NCI-H1048 (cell line): ENCODE measurements at places on chromosomes 16 and 17.

GRCh38 chr17:44022246-44022645 is 7.5 kb upstream of the TMEM101 start:
- no peak for DNase-seq

DNA sequence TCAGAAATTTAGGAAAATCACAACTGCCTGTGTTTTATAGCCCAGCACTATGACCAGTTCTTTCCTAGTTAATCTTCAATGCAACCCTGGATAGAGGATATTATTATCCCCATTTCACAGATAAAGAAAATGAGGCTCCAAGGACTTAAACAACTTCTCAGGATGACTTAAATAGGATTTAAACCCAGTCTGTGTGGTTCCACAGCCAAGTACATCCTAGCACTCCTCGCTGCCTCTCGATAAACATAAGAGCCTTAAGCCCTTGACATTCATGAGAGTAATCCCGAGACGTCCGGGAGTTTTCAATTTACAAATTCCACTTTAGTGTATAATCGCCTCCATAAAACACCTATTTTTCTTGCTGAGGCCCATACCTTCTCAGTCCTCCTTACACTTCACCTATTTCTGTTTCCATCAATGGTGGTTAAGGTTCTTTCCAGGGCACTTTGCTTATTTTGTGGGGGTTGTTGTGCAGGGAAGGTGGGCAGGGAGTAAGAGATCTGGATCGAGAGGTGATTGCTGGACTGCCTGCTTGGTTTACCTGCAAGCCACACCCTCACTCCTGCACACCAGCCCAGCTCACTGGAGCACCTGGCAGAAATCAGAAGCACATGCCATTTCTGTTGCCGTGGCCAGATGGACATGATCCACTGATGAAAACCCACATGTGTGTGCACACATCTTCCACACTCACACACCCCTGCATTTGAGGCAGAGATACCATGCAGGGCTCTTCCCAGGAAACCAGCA is 50.5 kb downstream of the ASIC2 start:
- DNase-seq: no peak

GRCh38 chr16:49491771-49492761 is 118.5 kb downstream of the C16orf78 start:
- DNase-seq: no peak

GRCh38 chr16:78679546-78679945 is 580.1 kb downstream of the WWOX start:
- no peak for DNase-seq

DNA sequence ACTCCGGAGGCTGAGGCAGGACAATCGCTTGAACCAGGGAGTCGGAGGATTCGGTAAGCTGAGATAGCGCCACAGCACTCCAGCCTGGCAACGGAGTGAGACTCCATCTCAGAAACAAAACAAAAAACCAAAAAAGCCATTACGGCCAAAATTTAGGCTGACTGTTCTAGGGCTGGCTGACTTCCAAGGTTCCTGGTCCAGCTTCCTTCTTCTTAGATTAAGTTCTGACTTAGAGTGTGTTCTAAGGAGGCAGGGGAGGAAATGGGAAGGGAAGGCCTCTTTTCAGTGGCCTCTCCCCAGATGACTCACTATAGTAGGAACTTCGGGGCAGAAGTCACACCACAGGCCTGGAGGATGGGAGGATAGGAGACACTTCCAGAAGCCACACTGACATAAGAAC is 27.7 kb upstream of the CLEC18B start:
- no peak for DNase-seq

- no peak for DNase-seq
These were observed 1.4 kb upstream of the FOXC2 start for GRCh38 chr16:86565181-86565631.

GRCh38 chr17:29573871-29574731 is 5.6 kb downstream of the TP53I13 start:
- DNase-seq: no peak

- DNase-seq: no peak
These were observed 5.4 kb upstream of the STAC2 start for GRCh38 chr17:39231091-39231561.

- DNase-seq: no peak
These were observed 304.6 kb upstream of the FOXF1 start for GRCh38 chr16:86205521-86206245.

GRCh38 chr17:54172985-54173316 is 350.2 kb downstream of the KIF2B start:
- no peak for DNase-seq

GRCh38 chr17:3695723-3696411 is at the start of gene P2RX5:
P2RX5 (minus strand) TSS chr17:3696155; CDS start chr17:3696005, 150 bp downstream.
- no peak for DNase-seq

- peak; percentile 25 for DNase-seq
These were observed 792 bp downstream of the TMEM231 start for GRCh38 chr16:75555213-75555706.

DNA sequence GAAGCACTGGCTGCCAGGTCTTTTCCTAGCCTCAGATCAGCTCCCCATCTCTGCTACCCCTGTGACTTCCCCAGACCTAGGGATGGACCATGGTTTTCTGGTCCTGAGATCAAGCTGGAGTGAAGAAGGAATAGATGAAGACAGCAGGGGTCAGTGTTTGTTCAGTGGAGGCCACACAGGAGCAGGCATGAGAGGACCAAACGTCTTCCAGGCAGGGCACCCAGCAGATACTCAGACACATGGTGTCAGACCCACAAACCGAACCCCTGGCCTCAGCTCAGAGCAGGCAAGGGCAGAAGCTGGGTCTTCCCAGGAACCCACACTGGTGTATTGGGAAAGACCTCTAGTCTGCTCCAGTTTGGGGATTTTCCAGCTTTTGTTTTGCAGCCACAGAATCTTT is 189.7 kb downstream of the IRX5 start:
- no peak for DNase-seq

- no peak for DNase-seq
These were observed 189.4 kb downstream of the CCDC182 start for GRCh38 chr17:57555636-57556175.

GRCh38 chr17:60040843-60041242 is 37.9 kb downstream of the HEATR6 start:
- no peak for DNase-seq

GRCh38 chr17:48873696-48874443 is 18.7 kb upstream of the ATP5MC1 start:
- DNase-seq: no peak

- DNase-seq: no peak
These were observed 33.8 kb downstream of the SLC47A1 start for GRCh38 chr17:19567216-19568015.

GRCh38 chr16:4591191-4591590 is 23.5 kb downstream of the UBALD1 start:
- no peak for DNase-seq

- no peak for DNase-seq
These were observed 6.2 kb upstream of the CD300LG start for GRCh38 chr17:43840814-43841213.

DNA sequence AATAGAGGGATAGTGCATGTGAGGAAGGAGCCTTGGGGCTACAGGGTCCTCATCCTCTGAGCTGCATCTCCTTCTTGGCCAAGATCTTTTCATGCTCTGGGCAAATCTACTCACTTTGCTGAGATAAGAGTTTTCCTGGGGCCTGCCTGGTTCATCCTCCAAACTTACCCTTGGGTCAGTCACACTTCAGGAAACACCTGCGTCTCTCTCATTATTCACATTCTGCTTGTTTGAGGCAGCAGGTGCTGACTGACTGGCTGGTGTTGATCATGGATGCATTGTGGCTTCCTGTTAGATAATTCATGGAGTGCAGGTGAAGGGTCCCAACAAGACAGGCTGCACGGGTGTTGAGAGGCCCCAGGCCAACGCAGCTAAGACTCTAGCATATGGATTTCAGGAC is 162.6 kb downstream of the SALL1 start:
- no peak for DNase-seq

DNA sequence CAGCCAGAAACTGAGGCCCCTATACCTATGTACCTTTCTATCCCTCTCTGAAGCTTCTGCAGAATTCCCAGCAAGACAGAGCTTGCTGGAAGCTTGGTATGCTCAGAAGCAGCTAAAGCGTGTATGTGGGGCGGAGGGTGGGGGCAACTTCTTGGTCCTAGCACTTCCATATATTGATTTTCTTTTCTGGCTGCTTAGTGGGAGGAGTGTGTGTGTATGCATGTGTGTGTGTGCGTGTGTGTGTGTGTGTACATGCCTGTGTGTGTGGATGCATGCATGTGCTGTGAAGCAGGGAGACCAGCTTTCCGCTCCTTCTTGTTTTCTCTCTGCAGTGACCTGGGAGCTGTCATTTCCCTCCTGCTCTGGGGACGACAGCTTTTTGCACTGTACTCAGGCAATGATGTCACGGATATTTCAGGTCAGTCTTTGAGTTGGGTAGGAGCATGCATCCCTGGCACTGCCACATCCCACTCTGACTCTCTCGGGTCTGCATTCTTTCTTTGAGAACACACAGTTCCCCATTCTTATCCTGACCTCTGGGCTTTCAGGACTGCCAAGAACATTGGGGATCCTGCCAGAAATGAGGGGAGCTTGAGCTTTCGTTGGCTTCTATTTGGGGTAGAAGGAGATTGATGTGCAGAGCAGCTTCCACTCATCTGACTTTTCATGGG is 10.7 kb downstream of the HPR start:
- DNase-seq: no peak

DNA sequence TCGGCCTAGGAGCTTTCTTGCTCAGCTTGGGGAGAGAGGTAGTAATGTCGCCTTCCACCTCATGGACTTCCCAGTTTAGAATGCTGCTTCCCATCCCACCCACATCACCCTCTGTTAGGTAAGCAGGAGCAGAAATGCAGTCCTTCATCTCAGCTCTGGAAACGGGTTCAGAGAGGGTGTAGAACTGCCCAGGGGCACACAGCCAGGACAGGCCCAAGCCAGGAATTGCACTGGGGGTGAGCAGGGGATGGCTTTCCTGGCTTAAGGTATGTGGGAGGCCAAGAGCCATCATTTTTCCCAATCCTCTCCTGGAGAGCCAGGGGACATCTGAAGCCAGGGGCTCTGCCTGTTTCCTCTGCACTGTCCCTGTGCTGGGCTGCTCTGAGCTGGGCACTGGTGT is 33.6 kb downstream of the RAI1 start:
- no peak for DNase-seq

- DNase-seq: no peak
These were observed 457.6 kb upstream of the ZFHX3 start for GRCh38 chr16:73505577-73505976.

DNA sequence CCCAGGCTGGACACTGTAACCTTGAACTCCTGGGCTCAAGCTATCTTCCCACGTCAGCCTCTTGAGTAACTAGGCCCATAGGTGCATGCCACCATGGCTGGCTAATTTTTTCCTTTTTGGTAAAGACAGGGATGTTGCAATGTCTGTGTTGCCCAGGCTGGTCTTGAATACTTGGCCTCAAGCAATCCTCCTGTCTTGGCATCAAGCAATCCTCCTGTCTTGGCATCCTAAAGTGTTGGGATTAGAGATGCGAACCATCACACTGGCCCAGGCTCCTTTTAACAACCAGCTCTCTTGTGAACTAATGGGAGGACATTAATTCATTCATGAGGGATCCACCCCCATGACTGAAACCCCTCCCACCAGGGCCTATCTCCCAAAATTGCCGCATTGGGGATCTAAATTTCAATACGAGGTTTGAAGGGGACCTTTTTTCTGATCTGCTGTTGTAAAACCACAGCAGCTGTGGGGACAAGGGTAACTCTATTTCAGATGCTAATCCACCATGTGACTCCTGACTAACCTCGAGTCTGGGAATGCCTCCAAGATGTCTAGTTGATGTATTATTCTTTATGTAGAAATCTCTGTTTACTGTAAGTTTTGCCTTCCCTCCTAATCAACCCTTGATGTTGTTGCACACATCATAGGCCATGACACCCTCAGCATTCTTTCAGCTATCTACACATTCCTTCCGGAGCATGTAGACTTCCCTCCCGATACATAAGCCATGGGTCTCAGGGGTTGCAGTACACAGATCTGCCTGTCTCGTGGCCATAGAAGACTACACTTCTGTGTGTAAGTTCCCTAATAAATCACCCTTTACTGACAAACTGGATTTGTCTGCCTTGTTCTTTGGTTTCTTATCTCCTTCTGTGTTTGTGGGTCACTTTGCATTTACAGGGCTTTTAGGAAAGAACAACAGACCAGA is 37.6 kb downstream of the RNF112 start:
- DNase-seq: no peak

- no peak for DNase-seq
These were observed 52.1 kb downstream of the KLHDC4 start for GRCh38 chr16:87713451-87714229.

DNA sequence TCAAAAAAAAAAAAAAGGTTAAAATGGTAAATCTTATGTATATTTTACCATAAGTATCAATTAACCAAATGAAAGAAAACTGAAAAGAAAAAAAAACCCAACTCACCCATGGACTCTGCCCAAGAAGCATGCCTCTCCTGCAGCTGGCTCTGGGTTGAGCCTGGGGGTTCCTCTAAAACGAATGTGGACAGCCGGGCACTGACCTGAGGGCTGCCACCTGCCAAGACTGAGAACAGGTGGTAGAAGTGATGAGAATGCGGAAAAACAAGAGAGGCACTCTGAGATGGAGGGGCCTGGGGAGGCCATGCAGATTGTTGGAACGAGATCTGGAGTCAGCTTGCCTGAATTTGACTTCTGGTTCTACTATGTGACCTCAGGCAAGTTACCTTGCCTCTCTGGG is 85.5 kb upstream of the MSI2 start:
- no peak for DNase-seq
